ENCODE measurements at places on chromosomes 7 and 10.

DNA sequence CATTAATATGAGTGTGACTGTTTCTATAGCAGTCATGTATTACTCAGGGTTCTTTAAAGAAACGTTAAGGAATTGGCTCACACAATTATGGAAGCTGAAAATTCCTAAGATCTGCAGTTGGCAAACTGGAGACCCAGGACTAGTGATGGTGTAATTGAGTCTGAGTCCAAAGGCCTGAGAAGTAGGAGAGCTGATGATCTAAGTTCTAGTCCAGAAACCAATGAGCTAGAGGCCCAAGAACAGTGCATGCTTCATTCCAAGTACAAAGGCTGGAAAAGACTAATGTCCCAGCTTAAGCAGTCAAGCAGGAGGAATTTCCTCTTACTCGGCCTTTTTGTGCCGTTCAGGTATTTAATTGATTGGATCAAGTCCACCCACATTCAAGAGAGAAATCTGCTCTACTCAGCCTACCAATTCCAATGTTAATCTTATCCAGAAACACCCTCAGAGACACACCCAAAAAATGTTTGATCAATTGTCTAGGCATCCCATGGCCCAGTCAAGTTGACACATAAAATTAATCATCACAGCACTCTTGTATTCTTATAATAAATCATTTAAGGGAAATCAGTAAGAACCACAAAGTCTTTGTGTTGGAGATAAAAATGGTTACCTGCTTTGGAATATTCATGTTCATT is 312.1 kb downstream of the PRKG1 start:
- H3K36me3 ChIP-seq: no peaks in the 10 kb centered on the region
- peaks cover 9% of the 10 kb centered on the region for H3K4me1 ChIP-seq
- no peak overlapping the region for H3K4me3 ChIP-seq
- H3K27me3 ChIP-seq: no peaks in the 10 kb centered on the region

- peaks cover 33% of the 10 kb centered on the region for H3K4me1 ChIP-seq
- H3K27ac ChIP-seq: peak overlapping the region; percentile 59
- H3K27me3 ChIP-seq: no peaks in the 10 kb centered on the region
- no peak overlapping the region for H3K4me3 ChIP-seq
- DNase-seq: no peak
- H3K36me3 ChIP-seq: peaks cover 30% of the 10 kb centered on the region
These were observed 88.2 kb upstream of the AFAP1L2 start for GRCh38 chr10:114492351-114493037.

DNA sequence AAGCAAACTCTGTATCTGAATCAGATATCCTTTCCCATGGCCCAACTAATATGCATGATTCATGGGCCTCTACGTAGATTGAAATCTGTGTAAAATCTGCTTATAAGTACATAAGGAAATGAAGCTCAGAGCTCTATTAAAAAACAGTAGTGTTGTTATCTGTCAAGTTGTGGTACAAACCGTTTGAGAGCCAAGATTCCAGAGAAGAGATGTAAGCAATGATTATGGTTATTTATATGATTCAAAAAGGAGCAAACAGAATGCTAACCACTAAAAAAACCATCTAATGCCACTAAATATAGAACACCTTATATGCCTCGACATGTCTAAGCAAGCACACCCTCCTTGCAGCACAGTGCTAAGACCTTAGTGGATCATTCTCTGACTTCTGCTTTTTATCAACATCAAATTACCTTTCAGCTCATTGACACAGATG is 26.6 kb downstream of the RPP38 start:
- H3K4me3 ChIP-seq: no peak overlapping the region
- H3K4me1 ChIP-seq: no peaks in the 10 kb centered on the region
- no peak overlapping the region for H3K27ac ChIP-seq

DNA sequence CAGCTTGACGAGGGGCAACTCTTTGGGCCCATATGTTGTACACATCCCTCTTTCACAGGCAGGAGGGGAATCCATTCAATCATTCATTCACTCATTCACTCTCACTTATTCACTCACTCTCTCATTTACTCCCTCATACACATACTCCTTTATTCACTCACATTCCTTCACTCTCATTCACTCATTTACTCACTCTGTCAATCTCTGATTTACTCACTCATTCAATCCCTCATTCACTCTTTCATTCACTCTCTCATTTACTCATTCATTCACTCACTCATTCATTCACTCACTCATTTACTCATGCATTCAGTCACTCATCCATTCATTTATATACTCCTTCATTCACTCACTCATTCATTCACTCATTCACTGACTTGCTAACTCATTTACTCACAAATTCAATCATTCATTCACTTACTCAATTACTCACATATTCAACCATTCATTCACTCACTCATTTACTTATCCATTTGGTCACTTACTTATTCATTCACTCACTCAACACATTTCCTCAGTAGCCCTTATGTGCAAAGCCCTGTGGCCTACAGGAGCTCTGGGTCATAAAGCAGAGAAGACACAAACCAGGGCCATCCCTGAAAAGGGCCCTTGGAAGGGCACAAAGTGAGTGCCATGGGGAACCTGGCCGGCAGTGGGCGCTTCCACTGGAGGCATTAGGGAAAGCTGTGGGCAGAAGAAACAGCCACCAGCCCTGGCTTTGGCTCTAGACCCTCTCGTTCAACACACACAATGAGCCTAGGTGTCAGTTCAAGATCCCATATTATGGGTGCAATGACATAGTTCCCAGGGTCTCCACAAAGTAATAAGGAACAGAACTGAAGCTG is 26.0 kb downstream of the HIP1 start:
- no peak overlapping the region for H3K27ac ChIP-seq
- peaks cover 6% of the 10 kb centered on the region for H3K4me1 ChIP-seq
- H3K36me3 ChIP-seq: no peaks in the 10 kb centered on the region
- no peak overlapping the region for H3K4me3 ChIP-seq

- peak overlapping the region; percentile 84 for H3K4me3 ChIP-seq
- peaks cover 64% of the 10 kb centered on the region for H3K4me1 ChIP-seq
- peak overlapping the region; percentile 94 for H3K27ac ChIP-seq
These were observed 930 bp upstream of the HOXA10 start for GRCh38 chr7:27174874-27175625.

DNA sequence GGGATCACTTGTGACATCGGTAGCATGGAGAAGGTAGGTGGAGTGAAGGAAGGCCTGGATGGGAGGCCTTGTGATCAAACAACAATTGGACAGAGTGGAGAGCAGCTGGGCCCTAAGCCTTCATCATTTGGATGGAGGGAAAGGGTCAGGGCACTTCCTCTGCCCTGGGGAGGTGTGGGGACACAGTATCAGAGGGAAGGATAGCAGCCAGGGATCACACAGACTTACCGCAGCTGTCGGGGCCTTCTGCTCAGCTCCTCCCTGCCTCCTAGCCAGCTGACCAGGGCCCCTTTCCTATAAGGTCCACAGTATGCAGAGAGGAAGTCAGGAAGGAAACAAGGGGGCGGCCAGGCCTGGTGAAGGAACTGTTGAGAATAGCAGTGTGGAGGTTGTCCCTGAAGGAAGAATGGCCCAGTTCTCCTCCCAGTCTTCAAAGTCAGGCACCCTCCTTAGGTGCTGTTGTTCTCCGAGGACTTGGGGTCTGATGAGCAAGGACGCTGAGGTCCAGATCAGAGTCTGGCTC is 62.1 kb downstream of the ABCC2 start:
- no peak for DNase-seq
- H3K27me3 ChIP-seq: no peaks in the 10 kb centered on the region
- no peak overlapping the region for H3K27ac ChIP-seq
- peaks cover 9% of the 10 kb centered on the region for H3K4me1 ChIP-seq

DNA sequence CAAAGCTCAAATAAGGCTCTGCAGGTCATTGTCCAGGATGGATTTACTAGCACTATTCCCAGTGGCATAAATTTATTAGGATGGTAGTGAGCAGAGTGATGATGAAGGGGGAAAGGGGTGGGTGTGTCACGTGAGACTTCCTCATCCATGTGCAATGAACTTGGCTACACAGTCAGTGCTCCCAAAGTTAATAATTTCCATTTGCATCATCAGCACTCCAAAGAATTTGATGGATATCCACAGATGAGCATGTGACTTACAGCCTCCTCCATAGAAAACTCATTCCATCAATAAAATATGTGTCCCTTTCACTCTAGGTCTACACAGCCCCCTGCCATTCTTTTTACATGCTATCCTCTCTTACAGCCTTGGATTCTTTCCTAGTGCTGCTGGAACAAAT is 142.6 kb upstream of the PLPP4 start:
- no peaks in the 10 kb centered on the region for H3K4me1 ChIP-seq
- no peak overlapping the region for H3K27ac ChIP-seq
- H3K27me3 ChIP-seq: no peaks in the 10 kb centered on the region
- no peak overlapping the region for H3K4me3 ChIP-seq
- no peak for DNase-seq

GRCh38 chr7:3283130-3283704 is 17.8 kb upstream of the SDK1 start:
- H3K27ac ChIP-seq: peak overlapping the region; percentile 33
- DNase-seq: no peak
- H3K4me1 ChIP-seq: no peaks in the 10 kb centered on the region
- no peaks in the 10 kb centered on the region for H3K27me3 ChIP-seq
- no peaks in the 10 kb centered on the region for H3K36me3 ChIP-seq

DNA sequence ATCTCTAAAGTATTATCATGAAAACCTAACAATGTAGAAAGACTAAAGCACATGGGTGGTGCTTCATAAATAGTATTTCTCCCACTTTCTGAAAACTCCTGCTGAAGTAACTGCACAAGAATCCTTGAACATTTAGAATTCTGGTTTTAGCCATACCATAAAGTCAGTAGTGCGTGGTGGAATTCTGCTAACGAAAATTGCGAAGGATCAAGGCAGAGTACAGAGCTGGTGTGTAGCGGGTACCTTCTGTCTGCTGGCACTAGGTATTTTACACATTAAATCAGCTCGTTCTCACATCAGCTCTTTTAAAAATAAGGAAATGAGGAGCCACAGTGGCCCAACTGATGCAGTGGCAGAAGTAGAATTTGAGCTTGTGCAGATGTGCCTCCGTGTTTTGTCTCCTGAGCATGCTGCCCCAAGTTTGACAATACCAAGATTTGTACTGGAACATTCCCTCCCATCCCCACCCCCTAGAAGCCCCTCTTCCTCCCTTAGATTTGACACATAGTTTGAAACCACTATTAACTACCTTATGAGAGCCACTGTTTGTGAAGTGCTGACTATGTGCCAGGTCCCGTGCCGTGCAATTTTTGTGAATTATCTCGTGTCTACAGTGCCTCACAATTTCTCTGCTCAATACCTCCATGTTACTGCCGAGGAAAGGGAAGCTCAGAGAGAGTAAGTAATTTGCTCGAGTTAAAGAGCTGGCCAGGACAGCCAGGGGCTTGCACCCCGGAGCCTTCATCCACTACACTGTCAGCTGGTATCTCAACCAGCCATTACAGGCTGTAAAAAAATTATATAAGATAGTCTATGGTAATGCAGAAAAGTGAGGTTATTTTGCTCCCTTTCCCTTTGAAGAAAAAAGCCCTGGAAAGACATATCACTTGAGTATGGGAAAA is 66.9 kb downstream of the EGFR start:
- H3K27me3 ChIP-seq: no peaks in the 10 kb centered on the region
- peaks cover 4% of the 10 kb centered on the region for H3K36me3 ChIP-seq
- DNase-seq: no peak
- H3K4me1 ChIP-seq: peaks cover 57% of the 10 kb centered on the region
- peak overlapping the region; percentile 82 for H3K27ac ChIP-seq

DNA sequence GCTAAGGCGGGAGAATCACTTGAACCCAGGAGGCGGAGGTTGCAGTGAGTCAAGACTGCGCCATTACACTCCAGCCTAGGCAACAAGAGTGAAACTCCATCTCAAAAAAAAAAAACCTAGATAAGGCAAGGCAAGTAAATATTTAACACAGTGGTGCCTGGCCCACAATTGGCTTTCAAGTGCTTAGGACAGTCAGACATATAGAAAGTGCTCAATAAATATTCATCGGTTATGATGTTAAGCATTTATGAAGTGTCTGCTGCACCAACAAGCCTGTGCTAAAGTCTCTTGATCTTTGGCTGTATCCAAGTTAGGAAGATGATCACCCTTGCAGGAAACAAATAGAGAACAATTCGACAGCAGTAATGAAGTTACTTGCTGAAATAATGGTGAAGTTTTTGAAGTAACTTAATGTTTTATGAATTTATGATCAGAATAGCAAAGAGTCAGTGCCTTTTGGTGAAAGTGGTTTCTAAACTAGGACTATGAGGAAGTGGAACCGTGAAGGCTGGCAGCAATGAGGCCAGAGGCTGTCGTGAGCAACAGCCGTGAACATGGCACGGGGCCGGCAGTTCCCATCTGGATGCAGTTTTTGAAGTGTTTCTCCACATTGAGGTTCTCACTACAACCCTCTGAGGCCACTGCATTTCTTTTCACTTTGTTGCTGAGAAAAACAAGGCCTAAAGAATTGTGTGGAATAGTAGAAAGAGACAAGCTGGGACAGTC is 48.1 kb upstream of the GATA3 start:
- no peaks in the 10 kb centered on the region for H3K4me1 ChIP-seq
- H3K27ac ChIP-seq: no peak overlapping the region
- DNase-seq: no peak
- peaks cover 32% of the 10 kb centered on the region for H3K36me3 ChIP-seq
- H3K4me3 ChIP-seq: no peak overlapping the region
- H3K27me3 ChIP-seq: no peaks in the 10 kb centered on the region
